Stimulated activated CD4-positive, alpha-beta T cell treated with anti-CD3 and anti-CD28 coated beads, Interleukin-1b, Interleukin-23, amount 100 ng/mL, for 4 hours (primary cell): ENCODE measurements at places on chromosomes 6 and 20.

DNA sequence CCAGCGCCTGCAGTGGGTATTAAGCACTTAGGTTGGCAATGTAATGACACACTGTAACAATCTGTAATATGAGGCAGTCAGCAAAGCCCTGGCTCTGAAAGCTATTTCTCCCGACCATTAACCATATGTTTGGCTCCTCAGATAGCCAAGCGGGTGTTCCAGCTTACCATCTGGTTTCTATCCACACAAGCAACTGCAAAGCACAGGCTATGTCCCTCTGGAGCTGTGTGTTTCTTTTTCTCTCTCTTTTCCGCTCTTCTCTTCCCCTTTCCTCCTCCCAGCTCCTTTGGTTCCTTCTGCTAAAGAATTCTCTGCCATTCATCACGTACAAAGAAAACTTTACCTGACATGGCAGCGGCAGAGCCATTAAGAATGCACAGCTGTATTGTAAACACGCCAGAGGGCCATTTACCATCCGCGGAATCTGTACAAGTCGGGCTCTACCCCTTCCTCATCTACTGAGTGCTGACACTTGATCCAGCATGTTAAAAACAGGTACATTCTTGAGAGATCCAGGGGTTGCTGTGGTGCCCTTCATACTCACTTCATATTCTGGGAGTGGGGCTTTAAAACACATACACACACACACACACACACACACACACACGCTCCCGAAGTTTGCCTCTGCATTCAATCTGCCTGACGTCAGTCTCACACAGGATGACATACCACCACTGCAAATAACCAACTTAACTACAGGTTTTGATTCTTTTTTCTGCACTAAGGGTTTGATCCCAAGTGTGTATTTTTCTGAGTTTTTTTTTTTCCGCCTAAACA lies 77.2 kb downstream of the BACH2 start:
- no peak for DNase-seq

- no peak for DNase-seq
Measured at GRCh38 chr20:59055302-59055701, 12.7 kb upstream of the PRELID3B start.

- no peak for DNase-seq
Measured at GRCh38 chr6:82953871-82954270, 111.8 kb downstream of the UBE3D start.

DNA sequence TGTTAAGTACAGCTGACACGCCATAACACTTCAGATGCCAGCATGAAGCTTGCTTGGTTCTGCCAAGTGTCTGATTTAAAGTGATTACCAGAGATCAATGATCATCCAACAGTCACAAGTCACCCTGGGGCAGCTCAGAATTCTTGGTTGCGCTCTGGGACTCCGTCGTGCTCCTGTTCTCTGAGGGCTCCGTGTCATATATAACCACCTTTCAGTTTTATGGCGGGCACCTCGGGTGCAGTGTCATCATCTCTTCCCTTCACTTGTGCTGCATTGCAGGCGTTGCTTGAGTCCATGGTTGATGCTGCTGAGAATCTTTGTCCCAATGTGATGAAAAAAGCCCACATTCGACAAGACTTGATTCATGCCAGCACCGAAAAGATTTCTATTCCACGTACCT lies 101.4 kb upstream of the SCGN start:
- no peak for DNase-seq

DNA sequence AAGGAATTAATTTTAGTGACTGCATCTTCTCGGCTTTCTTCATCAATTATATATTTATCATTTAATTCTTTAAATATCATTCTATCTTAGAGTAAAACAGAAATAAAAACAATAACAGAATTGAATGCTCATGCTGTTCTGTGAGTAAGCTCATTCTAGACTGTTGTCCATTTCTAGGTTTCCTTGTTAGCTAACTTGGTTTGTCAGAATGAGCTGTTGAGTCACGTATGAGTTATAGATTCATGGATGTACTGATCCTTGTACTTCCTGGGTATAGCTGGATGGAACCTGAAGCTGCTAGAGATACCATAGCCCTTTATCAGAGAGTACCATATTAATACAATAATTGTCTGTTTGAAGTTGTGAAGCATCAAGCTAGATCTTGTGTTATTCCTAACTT lies 515.3 kb downstream of the TENT5A start:
- no peak for DNase-seq

GRCh38 chr6:13535306-13535705 lies 39.1 kb upstream of the SIRT5 start:
- no peak for DNase-seq

- DNase-seq = no peak
Measured at GRCh38 chr6:106674541-106675229, 45.3 kb downstream of the QRSL1 start.
